ENCODE measurements at places on chromosomes 4 and X.

- no peak for DNase-seq
Observed at GRCh38 chrX:15043538-15043937, 170.3 kb downstream of the MOSPD2 start.

- no peak for DNase-seq
Observed at GRCh38 chrX:147884958-147885357, 26.8 kb upstream of the FMR1 start.

DNA sequence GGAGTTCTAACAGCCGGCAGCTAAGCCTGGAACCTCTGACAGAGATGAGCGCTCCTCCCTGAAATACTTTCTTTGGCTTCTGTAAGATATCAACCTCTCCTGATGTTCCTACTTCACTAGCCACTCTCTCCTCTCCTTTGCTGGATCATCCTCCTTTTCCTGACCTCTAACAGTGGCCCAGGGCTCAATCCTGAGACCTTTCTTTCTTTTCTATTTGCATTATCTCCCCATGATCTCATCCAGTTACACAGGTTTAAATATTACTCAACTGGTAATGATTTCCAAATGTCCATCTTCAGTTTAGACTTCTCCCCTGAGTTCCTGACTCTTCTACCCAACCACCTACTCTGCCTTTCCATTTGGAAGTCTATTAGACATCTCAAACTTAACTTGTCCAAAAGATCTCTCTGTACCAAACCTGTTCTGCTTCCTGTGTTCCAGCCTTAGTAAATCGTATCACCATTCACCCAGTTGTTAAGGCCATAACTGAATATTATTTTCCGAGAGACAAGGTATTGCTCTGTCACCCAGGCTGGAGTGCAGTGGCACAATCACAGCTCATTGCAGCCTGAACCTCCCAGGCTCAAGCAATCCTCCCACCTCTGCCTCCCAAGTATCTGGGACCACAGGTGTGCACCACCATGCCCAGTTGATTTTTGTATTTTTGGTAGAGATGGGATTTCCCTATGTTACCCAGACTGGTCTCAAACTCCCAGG is 41.1 kb downstream of the RFC1 start:
- no peak for DNase-seq

DNA sequence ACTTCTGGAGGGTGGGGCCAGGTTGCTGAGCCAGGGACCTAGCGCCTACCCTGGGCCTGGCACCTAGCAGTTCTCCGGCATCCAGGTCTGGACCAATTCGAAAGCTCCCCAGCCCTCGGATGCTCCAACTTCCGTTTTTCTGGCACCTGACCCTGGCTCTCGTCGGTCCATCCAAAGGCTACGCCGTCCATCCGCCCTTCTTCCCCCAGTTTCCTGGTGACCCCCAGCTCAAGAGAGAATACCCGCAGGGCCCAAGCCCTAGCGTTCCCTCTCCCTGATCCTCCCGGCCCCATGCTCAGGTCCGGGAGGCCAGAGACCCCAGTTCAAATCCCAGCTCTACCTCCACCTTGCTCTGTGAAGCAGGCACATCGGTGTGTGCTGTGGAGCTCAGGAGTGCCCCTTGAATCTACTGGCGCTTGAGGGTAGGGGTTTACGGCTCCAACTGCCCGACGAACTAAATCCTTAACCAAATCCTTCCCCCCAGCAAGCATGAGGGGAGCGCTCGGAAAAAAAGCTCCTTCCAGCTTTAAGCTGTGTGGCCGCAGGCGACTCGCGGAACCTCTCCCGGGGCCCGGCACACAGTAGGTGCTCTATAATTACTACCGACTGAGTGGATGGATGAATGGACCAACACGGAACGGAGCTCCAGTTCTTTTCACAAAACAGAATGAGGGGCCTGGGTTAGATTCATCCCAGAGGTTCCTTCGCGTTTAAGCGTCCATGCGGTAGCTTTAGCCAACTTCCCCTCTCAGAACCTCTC is 1.1 kb downstream of the CRMP1 start:
- no peak for DNase-seq

DNA sequence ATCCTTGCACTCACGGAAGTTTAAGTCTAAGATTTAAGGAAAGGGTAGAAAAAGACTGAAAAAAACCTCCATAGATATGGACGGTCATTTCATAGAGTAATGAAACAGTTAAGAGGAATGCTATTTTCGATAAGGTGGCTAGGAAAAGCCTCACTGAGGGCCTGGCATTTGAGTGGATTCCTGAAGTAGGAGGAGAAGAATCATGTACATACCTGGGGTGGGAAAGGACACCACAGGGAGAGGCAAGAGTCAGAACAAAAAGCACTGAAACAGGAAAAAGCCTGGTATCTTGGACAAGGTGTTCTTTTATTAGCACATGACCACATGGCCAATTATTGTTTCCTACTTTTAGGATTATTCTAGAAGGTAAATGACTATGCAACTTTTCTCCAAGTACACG is 547.2 kb upstream of the DIPK2B start:
- no peak for DNase-seq

DNA sequence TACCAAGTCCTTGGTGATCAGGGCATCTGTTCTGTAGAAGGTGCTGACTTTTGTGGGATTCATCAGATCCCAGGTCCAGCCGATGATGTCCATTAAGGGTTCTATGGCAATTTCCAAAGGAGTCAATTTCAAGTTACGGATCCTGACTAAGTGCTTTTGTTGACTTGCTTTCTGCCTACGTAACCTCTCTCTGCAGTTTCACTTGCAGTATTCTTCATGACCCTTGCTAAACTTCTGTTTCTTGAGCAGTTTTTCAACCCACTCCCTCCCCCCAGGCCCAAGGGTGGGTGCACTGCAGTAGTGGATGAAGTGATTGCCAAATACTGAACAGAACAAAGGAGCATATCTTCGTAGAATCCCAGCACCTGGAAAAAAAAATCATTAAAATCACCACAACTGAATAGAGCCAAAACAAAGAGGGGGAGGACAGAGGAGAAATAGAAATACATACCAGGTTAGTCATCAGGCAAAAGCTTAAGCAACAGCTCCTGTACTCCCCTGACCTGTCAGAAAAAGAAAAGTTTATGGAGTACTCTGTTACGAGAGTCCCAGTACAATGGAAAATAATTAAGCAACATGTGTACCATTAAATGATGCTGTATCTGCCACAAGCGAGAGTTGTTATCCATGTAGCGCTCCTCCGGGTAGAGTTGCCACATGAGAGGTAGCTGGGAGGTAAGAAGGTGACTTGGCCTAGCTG is 5.8 kb downstream of the CMC4 start:
- DNase-seq = no peak

DNA sequence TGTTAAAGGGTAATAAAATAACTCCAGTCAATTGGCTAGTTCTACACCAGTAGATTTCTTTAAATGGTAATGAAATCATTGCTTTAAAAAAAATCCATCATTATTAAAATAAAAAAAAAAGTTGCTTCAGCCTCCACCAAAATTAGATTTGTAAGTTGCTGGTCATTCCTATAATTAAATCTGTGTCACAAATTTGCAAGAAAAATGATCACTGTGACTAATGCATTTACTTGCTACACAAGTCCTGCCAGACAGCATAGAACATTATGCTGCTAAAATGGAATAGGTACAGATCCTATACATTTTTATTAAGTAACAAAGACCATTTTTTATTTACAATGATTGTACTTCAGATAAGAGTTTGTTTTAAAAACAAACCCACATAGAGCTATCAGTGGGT is 85.8 kb downstream of the SLC10A7 start:
- DNase-seq = no peak

- peak; percentile 2 for DNase-seq
Observed at GRCh38 chrX:136725441-136726104, 55.2 kb downstream of the ARHGEF6 start.

DNA sequence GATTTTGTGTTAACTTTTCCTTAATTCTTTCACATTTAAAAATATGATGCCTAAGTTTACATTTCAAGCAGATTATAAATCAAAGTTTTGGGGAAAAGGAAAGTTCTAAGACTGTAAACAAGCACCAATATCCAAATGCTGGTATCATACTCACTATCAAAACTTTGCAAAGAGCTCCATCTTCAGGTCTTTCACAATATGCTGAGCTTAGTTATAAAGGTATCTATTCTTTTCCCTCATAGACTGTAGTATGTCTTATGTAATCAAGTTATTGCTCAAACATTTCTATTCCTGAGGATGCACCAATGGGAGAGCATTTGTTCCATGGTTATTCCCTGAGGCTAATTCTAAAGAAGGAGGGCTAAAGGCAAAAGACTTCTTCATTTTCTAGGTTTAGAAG is 207.9 kb upstream of the FAM241A start:
- DNase-seq = no peak

DNA sequence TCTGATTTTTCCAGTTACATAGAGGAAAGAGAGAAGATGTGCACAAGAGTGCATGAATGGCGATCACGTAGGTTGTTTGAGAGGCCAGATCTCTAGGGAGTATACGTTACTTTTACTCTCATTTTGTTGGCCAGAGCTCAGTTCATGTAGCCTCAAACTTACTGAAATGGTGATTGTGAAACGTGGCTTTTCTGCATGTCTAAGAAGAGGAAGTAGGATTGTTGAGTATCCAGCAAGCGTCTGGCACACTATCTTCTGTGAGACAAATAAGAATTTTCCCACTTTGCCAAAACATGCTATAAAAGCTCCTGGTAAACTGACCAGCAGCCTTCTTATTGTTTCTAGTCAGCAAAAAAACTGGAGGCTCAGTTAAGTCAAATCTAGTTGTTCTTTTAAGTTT is 264.5 kb upstream of the EMCN start:
- DNase-seq = no peak

GRCh38 chr4:168797738-168798375 is 212.2 kb downstream of the CBR4 start:
- no peak for DNase-seq

DNA sequence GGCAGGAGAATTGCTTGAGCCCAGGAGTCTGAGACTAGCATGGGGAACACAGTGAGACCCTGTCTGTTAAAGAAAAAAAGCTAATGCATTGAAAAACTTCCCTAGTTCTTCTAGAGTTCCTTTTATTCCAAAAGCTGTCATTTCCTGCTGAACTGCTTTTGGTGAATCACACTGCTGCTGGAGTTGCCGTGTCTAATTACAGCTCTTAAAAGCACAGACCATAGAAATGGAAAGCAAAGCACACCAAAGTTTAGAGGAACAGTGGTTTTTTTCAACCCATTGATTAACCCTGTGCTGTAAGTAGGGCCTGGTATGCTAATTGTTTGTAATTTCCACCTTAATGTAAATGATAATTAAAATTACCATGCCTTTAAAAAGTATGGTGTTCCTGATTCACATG is 52.4 kb downstream of the SEPTIN11 start:
- no peak for DNase-seq

GRCh38 chr4:79688691-79689090 is 280.7 kb upstream of the GK2 start:
- no peak for DNase-seq

- no peak for DNase-seq
Observed at GRCh38 chrX:131066237-131066636, 8.1 kb downstream of the ARHGAP36 start.

- DNase-seq = no peak
Observed at GRCh38 chr4:142043509-142043908, 407.1 kb downstream of the IL15 start.

DNA sequence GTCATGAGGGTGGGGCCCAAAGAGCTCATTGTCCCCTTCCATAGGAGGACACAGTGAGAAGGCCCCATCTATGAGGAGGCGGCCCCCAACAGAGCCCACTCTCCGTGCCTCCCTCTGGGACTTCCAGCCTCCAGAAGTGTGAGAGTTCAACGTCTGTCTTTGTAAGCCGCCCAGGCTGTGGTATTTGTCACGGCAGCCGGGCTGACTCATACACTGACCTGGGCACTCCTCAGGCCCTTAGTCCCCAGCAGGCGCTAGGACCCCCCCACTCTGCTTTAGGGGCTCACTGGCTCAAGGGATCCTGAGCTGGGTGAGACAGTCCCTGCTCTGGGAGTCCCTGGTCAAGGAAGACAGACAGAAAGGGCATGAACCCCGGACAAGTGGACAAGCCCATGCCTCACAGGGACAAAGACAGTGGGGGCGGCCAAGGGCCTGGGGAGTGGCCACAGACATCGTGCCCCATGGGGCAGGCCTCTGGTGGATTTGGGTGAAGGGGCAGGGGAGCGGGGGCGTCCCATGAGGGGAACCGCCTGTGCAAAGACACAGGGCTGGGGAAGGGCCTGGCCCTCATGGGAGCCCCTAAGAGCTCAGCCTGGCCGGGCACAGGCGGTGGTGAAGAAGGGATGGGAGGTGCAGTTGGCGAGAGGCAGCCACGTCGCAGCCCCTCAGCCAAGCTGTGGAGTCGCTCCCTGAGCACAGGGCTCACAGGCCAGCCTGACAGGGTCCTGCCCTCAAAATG is 21.5 kb downstream of the ABLIM2 start:
- no peak for DNase-seq

GRCh38 chr4:14771094-14771493 is 231.2 kb upstream of the CPEB2 start:
- no peak for DNase-seq

- peak; percentile 19 for DNase-seq
Observed at GRCh38 chr4:52051615-52052474, 741 bp downstream of the SPATA18 start.

DNA sequence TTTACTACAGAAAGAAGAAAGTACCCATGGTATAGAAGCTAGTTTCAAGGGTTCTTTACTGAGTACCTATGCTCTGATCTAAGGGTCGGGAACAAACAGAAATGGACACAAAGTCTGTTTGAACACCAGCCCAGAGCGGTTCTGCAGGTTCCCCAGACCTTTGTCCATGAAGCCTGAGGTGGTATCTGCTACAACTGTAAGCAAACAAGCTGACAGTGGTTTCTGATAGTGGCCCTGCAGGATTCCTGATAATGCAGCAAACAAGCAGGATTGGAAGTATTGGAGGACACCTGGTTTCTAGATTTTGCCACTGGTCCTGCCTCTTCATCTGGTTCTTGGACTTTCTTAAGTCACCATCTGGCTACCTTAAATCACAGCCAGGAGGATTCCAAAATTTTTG is 23.7 kb downstream of the SMPX start:
- DNase-seq = no peak

GRCh38 chr4:97139791-97140190 is 1003.5 kb downstream of the STPG2 start:
- no peak for DNase-seq

GRCh38 chr4:85968945-85969819 is 390.7 kb downstream of the MAPK10 start:
- DNase-seq = no peak

- no peak for DNase-seq
Observed at GRCh38 chr4:84841435-84841834, 125.1 kb downstream of the WDFY3 start.

DNA sequence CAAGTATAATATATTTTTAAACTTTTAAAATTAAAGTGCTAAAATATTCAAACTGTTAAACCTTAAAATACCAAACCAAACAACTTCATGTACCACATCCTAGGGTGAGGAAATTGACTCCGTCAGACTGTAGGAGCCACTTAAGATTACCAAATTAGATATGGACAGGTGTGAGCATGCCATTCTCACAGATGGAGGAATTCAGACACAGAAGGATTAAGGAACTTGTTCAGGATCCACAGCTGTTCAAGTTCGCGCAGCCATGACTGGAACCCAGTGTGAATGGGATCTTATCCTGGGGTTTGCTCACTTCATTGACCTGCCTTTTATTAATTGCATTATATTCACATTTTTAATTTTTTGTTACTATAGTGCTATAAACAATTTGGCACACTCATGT is 224.9 kb upstream of the PCDH7 start:
- DNase-seq = no peak

- no peak for DNase-seq
Observed at GRCh38 chr4:4857001-4857808, 2.3 kb upstream of the MSX1 start.

GRCh38 chr4:44662623-44663005 is 11.2 kb upstream of the YIPF7 start:
- no peak for DNase-seq

- DNase-seq = no peak
Observed at GRCh38 chr4:156946516-156947424, 24.8 kb downstream of the PDGFC start.

Measured in thoracic aorta (tissue), 2 donors.